RPMI7951 (cell line): ENCODE measurements at places on chromosomes 5 and 9. TPM values are rescaled to one million over a fixed set of nuclear protein-coding genes. Genes with fewer than 3 reads are reported as not detected.

Gene NR3C1
- total RNA-seq, result 40.6 and 53.0 TPM in 2 replicates

Gene GRM6
- not detected in 2 replicates for total RNA-seq

Gene NHP2
- total RNA-seq, result 212 and 267 TPM in 2 replicates

Gene TAF11L13
- not detected in 2 replicates for total RNA-seq

Gene HSPA4
- 68.8 and 108 TPM in 2 replicates for total RNA-seq

Gene UGT3A2
- total RNA-seq, result 0.39 TPM in 1 of 2 replicates, not detected in the other

Gene ANKHD1
- 31.4 and 35.2 TPM in 2 replicates for total RNA-seq

DNA sequence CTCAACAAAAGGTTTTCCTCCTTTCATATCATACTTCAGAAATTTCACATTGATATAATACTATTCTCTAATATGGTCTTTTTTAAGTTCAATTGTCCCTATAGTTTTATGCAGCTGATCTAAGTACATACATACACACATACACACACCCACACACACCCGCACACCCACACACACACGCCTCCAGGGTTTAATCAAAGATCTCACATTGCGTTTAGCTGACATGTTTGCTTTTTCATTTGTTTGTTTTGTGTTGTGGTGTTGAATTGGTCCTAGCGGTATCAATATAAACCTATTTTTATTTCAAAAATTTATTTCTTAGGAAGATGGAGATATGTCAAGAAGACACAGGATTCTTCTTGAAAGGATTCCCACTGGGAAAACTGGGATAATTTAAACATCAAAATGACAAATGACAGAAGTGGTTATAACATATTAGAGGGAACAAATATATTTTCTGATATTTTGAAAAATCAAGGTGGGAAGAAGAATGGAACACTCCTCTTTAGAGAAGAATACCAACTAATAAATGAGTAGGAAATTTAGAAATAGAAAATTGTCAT, 434.9 kb upstream of the SLC30A5 start:
- DNase-seq, result no peak

DNA sequence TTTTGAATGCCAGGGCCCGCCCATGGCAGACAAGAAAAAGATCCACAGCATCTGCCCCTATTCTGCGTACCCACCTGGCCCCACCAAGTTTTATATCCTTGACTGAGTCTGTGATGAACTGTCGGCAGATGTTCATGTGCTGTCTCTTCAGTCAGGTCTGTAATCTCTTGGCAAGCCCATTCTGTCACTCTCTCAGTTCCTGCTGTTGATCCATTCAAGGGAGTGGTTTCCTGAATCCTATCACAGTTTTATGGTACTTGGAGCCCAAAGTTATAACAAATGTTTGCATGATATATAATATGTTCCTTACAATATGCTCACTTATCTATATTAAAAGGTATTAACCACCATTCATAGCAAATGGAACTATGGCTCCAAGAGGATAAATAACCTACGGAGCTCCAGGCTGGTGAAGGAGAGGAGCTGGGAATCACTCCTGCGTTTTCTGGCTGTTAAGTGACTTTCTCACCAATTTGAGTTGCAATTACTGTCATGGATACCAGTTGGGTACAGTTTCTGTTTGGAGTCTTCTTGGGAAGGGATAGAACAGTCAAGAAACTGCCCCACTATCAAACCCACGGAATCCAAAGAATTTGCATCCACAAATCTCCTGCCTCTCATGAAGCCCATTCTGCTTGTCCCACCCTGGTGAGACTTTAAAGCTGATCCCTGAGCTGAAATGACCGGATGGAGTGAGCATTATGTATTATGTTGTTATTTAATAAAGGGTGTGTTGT, 103.4 kb upstream of the SPRY4 start:
- DNase-seq, result no peak

DNA sequence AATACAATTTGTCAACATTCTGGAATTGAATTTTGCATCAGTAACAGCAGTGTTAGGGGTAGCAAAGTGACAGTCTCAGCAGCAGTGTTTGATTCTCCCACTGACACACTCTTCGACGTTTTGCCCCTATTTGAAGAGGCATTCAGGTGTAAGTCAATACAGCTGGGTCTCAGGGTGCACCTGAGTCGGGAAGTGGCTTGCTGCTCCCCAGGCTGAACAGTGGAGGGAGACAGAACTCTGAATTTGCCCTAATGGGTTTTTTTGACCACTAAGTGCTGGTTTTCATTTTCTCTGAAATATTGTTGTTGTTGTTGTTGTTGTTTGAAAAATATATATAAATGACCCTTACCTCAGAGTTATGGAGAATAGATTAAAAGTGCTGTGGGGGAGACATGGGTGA, 223.2 kb downstream of the TLR4 start:
- no peak for DNase-seq

DNA sequence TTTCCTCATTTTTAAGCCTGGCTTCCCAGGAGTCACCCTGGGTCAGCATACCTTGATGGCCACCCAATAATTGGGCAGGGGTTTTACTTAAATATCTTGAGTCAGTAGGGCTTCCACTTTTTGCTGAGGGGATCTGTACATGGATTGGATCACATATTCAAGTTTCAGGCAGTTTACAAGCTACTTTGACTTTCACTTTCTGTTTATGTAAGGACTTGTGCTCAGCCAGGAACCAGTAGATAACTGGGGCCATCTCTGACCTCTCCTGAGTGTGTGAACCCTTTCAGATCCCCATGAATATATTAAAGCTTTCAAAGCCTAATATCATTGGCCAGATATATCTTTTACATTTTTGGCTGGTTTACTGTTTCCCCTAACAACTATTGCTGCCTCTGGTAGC, 45.1 kb downstream of the SLCO6A1 start:
- DNase-seq, result peak; percentile 70

- DNase-seq, result peak; percentile 44
Observed at GRCh38 chr5:143376911-143377813, 26.3 kb downstream of the NR3C1 start.

- DNase-seq, result peak; percentile 75
Observed at GRCh38 chr9:114719290-114719689, 37.3 kb upstream of the TEX48 start.

- DNase-seq, result no peak
Observed at GRCh38 chr9:115032296-115032695, 85.7 kb downstream of the TNC start.

DNA sequence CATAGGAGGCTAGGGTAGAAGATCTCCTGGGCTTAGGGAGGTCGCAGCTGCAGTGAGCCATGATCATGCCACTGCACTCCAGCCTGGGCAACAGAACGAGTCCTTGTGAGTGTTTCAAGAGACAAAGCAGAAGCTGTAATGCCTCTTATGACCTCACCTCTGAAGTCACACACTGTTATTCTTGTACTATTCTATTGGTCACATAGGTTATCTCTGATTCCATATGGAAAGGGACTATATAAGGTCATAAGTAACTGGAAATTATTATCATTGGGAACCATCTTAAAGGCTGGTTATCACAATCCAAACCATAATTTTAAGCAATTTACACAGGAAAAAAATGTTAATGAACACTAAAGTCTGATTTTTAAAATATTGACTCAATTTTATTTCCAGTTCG, 17.9 kb upstream of the AFF4 start:
- DNase-seq, result no peak

DNA sequence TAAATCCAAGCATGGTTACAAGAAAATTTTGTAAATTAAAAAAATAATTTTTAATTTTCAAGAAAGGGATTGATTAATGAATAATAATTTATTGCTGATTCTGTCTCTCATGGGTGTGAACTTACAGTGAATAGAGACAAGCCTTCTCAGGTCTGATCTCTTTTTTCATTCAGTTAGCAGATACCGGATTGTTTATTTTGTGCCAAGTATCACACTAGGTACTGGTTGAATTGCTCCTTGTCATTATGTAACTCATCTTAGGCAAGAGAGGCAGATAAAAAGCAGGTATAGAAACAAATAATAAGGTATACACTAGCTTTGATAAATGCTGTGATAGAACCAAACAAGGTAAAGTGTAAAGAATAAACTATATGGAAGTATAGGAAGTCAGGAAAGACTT, 283.3 kb downstream of the PJA2 start:
- no peak for DNase-seq

DNA sequence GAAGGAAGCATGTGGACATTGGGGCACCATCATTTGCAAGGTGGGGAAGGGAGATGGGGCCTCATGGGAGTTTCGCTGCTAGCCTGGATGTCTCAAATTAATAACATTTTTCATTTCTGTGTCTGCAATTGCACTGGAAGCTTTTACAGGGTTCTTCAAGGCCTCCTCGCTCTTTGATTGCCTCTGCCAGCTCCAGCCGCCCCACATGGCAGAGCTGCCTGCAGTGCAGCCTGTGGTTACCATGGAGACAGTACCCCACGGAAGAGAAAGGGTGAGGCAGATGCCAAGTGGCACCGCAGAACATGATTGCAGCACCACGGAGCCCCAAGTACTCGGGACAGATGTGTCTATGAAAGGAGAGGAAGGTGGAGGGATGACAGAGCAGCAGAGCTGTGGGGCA, 25.4 kb downstream of the CTNND2 start:
- DNase-seq, result no peak

- DNase-seq, result peak; percentile 80
Observed at GRCh38 chr5:138148811-138149210, 9.6 kb upstream of the NME5 start.

DNA sequence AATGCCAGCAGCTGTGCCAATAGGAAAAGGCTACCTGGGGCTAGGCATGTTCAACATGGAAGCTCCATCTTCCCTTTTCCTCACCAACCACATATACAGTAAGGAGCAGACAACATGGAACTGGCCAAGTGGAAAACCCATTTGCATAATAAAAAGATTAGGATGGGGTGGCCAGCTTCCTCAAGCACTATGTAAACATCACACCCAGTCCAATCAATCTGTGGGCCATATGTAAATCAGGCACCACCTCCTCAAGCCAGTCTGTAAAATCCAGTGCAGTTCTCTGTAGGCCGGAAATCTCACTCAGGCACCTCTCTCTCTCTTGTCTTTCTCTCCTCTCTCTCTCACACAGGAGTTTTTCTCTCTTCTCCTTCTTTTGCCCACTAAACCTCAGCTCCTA, 360.2 kb upstream of the GRIA1 start:
- DNase-seq, result no peak

DNA sequence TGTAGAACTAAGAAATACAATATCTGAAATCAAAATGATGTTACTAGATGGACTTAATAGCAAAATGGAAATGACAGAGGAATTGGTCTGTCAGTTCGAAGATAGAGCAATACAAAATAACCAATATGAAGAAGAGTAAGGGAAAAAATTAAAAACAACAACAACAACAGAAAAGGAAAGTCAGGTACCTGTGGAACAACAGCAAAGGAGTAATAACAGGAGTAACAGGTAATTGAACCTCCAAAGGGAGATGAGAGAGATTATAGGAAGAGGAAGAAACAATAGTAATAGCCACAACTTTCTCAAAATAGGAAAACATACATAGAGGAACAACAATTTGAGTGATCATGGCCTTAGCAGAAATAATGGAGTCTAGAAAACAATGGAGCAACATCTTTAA, 13.7 kb downstream of the POLK start:
- DNase-seq, result no peak

GRCh38 chr9:22265038-22265437, 181.6 kb upstream of the DMRTA1 start:
- DNase-seq, result no peak

DNA sequence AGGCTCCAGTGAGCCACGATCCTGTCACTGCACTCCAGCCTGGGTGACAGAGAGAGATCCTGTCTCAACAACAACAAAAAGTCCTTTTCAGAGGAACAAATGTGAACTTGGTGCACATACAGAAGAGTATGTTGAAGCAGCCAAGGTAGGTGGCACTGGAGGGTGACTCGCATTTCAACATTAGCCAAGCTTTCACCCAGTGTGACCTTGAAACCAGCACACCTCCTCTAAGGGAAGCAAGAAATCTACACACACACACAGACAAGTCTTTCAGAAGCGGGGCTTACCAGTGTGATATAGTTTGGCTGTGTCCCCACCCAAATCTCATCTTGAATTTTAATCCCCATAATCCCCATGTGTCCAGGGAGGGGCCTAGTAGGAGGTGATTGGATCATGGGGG, 225.2 kb downstream of the SEMA5A start:
- no peak for DNase-seq

DNA sequence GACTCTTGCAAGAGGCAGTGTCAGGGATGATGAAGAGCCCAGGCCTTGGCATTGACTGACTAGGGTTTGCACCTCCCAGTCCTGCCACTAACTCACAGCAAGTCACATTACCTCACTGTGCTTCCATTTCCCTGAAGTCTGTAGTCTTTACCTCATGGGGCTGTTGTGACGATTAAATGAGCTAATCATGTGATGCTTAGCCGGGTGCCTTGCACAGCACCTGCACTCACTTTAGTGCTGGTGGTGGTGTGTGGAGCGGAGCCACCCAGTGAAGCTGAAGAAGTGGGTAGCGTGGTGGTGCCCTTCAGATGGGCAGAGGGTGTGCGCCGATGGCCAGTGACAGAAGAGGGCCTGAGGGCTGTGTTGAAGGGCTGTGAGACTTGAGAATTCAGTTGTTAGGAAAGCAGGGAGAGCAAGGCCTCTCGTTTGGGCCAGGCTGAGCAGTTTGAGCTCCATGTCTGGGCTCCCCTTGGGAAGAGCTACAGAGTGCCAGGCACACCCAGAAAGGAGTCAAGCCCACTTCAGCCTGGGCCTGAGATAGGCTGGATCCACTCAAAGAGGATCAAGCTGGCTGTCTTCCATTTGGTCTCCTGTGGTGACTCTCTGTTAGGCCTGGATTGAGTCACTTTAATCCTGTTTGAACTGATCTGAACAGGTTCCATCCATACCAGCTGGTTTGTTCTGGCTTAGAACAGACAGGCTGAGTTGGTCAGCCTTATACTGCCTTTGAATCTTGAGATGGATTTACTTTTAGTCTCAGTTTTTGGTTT, 42.5 kb downstream of the RALGPS1 start:
- DNase-seq, result peak; percentile 53

DNA sequence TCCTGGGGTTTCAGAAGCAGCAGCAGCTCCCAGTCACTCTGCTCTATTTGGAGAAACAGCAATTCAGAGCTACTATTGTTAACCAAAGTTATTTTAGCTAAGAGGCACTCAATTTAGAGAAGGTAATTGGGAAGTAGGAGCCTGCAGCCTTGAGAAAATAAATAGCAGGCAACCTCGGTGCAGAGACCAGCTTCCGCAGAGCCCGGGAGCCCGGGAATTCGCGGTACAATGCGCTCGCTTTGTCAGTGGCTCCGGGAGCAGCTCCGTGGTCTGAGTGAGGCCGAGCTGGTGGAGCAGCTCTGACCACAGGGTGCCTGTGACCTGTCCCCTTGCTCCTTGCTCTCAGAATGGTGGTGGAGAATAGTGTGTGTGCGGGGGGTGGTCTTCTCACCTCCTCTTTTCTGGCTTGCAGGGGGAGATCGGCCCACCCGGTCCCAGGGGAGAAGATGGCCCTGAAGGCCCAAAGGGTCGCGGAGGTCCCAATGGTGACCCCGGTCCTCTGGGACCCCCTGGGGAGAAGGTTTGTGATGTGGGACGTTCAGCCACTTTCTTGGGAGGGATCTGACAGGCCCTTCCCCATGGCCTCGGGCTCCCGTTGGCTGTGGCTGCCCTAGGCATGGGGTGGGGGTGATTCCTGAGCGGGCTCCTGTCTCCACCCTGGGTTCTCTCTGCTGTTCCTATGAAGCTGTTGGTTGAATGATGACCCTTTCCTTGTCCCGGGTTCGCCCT, 95.9 kb upstream of the FCN2 start:
- no peak for DNase-seq
